ENCODE measurements at places on chromosomes 4 and X.
A peak's percentile ranks its signal among the peaks of the same experiment; 100 is the strongest.

GRCh38 chr4:156512622-156513021 lies 459.0 kb downstream of the PDGFC start:
- no peak for DNase-seq

GRCh38 chr4:37219242-37219641 lies 25.3 kb upstream of the NWD2 start:
- no peak for DNase-seq

GRCh38 chr4:151719956-151720334 lies 40.9 kb downstream of the GATB start:
- no peak for DNase-seq

DNA sequence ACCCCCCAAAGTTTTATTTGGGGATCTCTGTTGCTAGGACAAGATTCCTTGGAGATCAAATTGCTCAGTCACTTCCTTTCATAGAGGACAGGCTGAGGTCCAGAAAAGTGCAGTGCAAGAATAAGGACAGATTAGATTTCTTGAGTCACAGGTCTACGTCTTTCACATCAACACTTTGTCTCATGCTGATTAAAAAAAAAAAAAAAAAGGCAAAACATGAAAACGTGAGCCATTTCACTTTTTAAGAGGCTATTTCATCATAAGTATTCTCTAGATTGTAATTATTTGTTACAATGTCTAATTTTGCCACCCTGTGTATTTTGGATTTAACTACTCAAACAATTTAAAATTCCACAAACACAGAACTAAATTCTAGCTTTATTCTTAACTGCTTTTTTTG lies 647.0 kb downstream of the TRAM1L1 start:
- no peak for DNase-seq

DNA sequence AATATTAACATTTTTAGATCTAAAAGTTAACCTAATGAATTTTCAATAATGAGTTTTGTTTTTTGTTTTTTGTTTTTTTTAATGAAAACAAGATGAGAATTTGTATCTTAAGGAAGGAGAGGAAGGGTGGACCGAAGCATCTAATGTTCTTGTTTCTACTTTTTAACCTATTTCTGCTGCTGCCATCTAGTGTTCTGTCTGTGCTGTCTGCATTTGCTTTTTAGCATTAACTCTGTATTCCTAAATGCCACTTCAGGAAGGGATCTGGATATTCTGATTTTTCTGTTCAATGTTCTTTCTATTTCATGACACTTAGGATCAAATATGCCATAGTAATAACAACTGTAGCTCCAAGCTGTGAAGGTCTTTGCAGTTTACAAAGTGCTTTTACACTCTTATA lies 161.7 kb downstream of the BRWD3 start:
- no peak for DNase-seq

DNA sequence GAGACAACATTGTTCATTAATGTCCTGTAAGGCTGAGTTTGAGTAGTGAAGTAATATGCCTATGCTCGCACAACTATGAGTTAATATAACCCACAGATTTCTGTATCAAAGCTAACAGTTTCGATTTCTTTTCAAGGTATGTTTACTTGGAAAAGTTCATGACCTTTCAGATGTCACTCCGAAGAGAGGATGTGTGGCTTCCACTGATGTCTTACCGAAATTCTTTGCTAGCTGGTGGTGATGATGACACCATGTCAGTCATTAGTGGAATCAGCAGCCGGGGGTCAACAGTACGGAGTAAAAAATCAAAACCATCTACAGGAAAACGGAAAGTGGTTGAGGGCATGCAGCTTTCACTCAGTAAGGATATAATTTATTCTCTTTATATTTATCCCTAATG lies 124.9 kb downstream of the STAG2 start:
- DNase-seq = no peak

DNA sequence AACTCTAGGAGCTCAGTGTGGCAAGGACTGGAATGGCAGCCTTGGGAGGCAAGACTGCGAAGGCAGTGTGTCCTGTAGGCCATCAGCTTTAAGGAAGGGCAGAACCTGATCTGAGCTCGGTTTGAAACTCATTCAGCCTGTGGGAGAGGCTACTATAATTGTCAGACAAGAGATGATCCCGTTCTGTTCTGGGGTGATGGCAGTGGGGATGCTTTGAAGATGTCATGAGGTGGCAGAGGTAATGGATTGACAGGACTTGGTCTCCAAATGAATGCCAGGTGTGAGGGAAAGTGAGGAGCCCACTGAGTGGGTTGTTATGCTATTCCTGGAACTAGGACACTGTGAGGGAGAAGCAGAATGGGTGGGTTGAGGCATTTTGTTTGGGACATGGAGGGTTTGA lies 144.9 kb downstream of the PJA1 start:
- no peak for DNase-seq

- no peak for DNase-seq
Measured at GRCh38 chr4:43457866-43458265, 565.4 kb downstream of the GRXCR1 start.

DNA sequence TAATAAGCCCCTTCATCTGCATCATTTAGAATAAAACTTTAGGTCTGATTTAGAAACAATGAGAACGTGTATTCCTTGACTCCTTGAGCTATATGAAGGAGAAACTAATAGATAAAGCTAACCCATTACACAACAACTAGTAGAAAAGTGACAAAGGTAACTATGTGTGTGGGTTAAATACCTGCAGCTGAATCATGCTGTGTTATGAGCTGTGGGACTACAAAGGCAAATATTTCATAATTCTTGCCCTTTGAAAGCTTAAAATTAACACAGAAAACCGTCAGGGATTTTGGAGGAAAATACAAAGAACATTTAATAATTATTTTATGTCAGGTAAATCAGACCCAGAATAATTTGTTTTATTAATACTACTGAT lies 898 bp upstream of the NDP start:
- DNase-seq = peak; percentile 27

DNA sequence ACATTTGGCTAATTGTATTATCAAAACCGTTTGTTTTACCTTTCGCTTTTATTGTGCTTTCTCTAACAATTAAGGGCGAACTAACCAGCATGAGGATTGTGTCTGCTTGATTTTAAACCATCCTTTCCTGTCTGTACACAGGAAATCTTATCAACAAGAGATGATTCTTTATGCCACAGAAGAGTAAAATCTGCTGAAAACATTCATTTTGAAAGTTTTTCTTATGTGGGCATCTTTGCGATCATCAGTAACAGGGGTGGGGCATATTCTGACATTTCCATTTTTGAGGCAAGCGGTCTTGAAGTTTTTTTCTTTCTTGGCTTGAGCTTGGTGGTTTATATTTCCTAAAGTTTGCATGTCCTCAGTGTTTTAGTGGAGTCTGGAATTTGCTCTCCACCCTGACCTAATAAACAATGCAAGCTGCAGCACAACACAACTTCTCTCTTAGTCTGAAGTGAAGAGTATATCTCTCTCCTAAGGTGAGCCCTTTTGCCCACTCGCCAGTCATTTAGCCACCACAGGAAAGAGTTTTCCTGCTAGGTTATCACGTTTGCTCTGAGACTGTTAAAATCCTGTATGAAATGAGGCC lies 26.6 kb downstream of the NFKB1 start:
- DNase-seq = no peak

DNA sequence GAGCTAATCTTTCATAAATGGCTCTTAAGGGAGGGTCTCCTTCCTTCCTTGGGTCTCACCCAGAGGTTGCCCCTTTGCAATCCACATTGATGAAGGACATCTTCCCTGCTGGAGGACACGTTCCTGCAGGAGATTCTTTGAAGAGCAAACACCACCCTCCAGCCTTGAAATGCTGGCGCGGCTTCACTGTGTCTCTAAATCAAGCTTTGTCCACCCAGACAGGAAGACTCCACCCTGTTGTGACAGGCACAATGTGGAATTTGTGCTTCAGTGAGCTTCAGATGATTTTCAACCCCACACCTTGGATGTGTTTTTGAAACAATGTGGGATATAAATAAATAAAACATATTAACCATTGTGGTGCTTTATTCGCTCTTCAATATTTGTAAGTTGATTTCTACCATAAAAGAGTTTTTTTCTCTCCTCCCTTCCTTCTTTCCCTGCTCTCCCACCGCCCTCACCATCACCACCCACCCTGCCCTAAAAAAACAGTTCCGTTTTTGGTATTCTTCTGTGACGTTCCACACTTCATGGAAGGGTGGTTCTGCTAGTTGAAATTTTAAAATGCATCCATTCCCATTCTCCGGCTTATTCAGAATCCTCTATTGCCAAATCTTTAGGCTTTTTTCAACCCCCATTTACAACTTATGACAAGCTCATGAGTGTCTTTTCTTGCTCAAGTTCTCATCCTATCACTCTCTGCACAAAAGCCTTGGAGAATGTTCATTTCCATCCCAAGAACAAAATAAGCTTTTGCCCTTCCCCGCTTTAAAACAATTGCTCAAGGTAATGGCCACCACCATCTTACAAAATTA lies 264.3 kb downstream of the RAPGEF2 start:
- no peak for DNase-seq

GRCh38 chr4:6504900-6505496 lies 32.6 kb upstream of the PPP2R2C start:
- no peak for DNase-seq

- peak; percentile 57 for DNase-seq
Measured at GRCh38 chr4:163556177-163556576, 61.7 kb downstream of the TMA16 start.

DNA sequence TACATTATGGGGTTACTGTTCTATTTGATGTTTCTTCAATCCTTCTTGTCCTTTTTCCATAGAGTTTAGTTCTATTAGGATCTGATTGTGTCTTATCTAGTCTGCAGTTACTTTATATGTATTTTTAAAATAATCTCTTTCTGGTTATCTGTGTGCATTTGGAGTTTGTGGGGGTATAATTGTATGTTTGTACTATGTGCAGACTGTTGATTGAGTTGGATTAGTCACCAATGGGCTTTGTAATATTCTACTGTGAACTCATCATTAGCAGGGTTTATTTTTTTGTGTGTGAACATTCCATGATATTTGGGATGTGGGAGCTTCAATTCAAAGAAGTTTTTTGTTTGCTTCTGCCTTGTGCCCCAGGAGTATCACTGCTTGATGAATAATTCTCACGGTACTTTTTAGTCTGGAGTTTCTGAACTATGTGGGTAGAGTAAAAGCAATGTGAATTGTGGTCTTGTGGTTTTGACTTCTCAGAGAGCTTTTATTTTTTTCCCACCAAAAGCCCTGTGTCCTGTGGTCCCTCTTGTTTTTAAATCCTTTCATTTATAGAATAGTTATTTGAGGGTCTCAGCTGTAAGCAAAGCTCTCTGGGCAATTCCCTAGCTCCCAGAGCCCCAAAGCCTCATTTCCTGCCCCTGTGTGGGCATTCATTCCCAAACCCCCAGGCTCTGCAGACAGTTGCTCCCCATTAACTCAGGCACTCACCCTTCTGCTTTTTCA lies 127.8 kb downstream of the PHKA2 start:
- no peak for DNase-seq

- DNase-seq = no peak
Measured at GRCh38 chr4:182866746-182867145, 50.4 kb downstream of the DCTD start.

GRCh38 chr4:10982305-10982704 lies 297.7 kb upstream of the CLNK start:
- DNase-seq = no peak

- DNase-seq = no peak
Measured at GRCh38 chr4:112277220-112277619, 8.5 kb downstream of the TIFA start.

DNA sequence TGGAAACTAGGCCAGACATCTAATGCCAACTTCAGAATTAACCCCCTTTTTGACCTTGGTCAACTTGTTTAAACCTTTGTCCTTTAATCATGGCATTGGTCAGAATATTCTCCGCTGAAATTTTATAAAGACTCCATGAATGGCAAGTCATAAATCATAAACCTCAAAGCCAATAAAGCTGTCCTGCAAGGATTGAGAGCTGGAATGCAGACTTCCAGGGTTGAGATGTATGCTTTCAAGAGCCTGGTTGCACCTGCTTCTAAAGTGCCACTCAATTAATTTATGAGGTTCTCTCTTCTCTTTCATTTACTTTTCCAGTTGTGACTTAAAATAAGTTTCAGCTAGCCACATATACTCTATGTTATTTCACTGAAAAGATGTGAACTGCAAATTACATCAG lies 136.2 kb upstream of the HCCS start:
- DNase-seq = no peak

GRCh38 chr4:127832585-127832984 lies 48.1 kb upstream of the PLK4 start:
- no peak for DNase-seq

All from putamen (tissue), 1 donor.